ENCODE measurements at places on chromosomes 3 and 15.

GRCh38 chr3:197466586-197467399 lies 89.0 kb downstream of the BDH1 start:
- DNase-seq: no peak

- no peak for DNase-seq
Observed at GRCh38 chr3:134535186-134535970, 49.5 kb downstream of the CEP63 start.

GRCh38 chr3:14463330-14464140 lies 61.1 kb downstream of the SLC6A6 start:
- DNase-seq: no peak

GRCh38 chr3:67176396-67176795 lies 178.3 kb downstream of the KBTBD8 start:
- no peak for DNase-seq

DNA sequence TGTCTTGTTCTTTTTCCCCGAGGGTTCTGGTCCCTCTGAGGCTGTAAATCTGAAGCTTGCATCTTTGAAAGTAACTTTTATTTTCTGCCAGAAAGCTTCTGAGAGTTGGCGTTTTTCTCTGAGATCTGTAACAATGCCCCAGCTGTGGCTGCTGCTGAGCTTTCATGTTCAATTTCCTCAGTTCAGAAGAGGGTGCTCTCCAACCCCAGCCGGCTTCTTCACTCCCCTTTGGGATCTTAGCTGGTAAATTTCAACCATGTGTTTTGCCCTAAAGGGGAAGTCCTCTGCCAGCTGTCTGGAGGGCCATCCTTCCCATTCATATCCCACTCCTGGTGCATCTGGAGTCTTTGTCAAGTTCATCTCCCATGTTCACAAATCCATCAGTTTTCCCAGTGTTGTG lies 18.3 kb upstream of the CFAP100 start:
- DNase-seq: no peak

- no peak for DNase-seq
Observed at GRCh38 chr3:181713676-181714612, 2.2 kb downstream of the SOX2 start.

- peak; percentile 0 for DNase-seq
Observed at GRCh38 chr15:57747206-57747896, 40.8 kb downstream of the POLR2M start.

- no peak for DNase-seq
Observed at GRCh38 chr15:73319460-73320245, 49.1 kb downstream of the HCN4 start.

DNA sequence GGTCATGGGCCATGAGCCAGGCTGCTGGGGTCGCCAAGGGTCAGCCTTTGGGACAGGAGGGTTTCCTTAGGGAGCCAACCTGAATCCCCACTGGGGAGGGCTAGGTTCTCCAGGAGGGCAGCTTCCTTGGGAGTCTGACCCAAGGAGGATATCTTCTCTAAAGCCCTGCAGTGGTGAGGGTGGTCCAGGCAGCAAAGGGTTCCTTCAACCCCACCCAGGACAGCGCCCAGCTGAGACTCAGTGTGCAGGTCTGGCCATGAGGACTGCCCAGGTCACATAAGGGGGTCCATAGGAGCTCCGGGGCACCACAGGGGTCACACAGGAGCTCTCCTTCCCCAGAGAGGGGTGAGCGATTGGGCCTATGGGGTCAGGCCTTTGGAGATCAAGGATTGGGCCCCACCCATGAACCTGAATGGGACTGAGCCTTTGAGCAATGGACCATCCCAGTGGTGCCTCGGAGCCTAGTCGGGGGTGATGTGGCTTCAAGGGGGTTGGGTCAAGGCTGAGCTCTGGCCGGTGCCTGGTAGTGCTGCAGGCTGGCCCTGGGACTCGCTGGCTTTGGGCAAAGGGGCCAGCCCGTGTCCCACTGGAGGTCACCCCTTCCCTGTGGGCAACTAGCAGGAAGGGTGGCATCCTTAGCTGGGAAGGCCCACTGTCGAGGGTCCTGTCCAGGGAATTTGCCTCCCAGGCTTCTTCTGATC lies 216.5 kb downstream of the SNRPN start:
- DNase-seq: no peak

DNA sequence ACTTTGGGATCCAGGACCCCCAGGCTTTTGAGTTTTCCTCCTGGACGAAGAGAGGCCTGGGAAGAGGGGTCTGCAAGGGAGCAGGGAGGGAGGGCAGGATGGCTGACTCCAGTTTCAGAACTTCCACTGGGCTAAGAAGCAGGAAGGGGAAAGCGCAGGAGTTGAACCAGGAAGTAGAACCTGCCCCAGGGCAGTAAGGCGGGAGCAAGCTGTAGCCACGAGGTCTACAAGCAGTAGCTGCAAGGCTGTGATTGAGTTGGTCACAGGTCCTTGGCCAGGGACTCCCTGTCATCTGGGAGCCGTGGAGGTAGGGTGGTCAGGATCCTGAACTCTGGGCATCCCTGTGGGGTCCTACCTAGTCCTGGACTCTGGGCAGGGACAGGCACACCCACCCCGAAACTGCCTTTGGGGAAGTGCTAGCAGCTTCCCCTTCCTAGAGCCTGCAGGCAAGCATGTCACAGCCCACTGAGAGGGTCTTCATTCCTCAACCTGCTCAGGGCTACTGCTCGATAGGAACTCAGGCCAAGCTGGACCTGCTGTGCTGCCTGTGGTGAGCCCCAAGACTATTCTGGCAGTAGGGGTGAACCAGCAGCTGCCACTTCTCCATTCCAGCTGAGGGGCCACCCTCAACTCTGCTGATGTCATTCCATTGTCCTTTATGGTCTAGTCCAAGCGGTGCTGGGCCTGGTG lies 5.8 kb upstream of the GNAI2 start:
- DNase-seq: no peak

- no peak for DNase-seq
Observed at GRCh38 chr3:112610121-112610520, 30.8 kb downstream of the CCDC80 start.

DNA sequence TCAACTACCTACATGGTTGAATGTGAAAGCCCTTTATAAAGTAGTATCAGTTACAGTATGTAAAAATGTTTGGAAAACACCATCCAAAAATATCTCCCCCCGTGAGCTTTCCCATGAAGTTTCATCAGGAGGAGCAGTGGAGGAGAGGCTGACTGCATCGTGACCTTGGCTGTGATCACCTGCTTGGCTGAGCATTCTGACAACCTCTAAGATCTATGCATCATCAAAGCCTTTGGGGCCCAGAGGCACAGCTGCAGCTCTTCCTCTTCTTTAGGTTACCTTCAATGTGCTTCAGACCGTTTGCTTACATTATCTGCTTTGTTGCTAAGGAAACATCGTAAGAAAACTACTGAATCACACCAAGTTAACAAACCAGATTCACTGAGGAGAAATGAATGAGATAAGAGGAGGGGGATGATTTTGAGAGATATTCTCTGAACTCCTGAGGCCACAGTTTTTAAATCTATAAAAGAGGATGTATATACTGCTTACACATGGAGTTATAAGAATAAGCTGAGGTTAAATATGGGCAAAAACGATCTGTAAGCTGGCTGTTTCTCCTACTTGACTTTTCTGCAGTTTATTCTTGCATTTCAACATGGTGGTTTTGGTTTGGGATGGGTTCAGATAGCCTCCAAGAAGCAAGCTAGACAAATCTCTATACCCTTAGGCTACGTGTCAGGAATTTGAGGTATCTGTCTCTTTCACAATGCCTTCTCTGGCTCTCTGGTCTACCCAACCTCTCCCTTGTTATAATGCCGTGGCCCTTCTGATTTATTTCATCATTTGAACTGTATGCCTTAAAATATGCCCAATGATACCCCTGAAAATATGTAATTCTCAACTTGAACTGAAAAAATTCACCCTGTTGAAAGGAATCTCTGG lies 4.0 kb downstream of the GCSAM start:
- peak; percentile 82 for DNase-seq

DNA sequence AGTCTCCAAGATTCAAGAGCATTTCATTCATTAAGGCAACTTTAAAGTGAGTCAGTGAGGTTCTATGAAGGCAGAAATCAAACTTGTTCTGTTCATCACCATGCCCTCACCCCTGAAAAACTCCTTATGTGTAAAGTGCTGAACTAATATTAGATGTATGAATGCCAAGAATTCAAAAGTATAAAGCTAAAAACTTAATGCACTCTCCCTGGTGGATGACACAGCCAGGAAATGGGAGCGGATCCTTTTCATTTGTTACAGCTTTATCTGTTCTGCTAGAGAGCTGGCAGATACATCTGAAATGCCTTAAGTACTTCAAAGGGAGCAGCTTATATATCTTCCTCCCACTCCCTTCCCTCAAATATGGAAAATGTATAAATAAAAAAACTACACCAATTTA lies 8.2 kb downstream of the TXNRD3 start:
- no peak for DNase-seq

GRCh38 chr15:92907229-92907628 lies 7.1 kb downstream of the CHD2 start:
- no peak for DNase-seq

- DNase-seq: no peak
Observed at GRCh38 chr3:11260460-11260859, 11.7 kb upstream of the ATG7 start.

DNA sequence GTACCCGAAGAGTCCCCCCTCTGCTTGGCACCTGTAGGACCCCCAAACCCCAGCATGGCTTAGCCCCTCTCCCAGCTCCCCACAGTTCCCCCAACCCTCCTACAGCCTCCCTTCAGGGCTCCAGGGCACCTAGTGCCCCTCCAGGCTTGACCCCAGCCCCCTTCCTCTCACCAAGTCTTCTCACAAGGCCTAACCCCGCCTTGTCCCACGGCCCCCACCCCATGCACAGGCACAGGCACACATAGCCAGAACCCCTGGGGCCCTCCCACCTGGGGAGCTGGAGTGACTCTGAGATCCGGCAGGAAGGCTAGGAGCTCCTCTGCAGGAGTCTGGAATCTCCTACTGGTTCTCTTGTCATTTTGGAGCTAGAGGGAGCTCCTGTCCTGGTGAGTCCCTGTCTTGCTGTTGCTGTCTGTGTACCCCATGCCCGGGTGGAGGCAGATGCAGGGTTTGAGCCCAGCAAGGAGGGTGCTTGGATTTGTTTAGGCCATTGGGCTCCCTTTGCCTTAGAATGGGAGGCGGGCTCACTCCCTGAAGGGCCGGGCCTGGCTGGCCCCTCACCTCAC lies 39.6 kb downstream of the KLF13 start:
- DNase-seq: no peak

GRCh38 chr3:120114376-120114775 lies 20.1 kb upstream of the GSK3B start:
- DNase-seq: no peak

DNA sequence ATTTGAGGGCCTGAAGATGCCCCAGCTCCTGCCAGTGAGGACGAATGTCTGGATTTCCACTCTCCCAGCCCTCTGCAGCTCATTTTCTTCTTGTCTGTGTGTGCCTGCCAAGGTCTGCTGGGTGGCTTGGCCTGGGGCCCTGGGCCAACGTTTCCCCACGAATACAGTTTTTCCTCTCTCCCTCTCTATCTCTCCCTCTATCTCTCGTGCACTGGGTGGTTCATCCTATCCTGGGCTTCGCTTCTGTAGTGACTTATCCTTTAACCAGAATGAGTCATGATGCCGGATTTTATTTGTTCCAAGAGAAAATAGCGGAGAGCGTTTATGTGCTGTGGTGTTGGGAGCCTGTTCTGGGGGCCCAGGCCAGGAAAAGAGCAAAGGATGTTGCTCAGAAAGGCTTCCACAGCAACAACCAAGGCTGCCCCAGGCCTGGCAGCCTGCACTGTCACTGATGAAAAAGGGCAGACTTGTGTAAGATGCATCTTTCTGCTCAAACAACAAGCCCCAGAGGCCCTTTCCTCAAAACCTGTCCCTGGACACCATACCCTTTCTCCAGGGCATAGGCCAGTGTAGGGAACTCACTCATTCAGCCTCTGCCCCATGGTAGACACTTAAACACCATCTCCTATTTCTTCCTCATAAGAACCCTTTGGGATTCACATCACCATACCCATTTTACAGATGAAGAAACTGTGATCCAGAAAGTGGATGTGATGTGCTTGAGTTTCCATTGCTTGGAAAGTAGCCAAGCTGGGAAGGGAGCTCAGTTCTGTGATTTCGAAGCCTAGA lies 47.3 kb downstream of the ITGA11 start:
- DNase-seq: no peak

DNA sequence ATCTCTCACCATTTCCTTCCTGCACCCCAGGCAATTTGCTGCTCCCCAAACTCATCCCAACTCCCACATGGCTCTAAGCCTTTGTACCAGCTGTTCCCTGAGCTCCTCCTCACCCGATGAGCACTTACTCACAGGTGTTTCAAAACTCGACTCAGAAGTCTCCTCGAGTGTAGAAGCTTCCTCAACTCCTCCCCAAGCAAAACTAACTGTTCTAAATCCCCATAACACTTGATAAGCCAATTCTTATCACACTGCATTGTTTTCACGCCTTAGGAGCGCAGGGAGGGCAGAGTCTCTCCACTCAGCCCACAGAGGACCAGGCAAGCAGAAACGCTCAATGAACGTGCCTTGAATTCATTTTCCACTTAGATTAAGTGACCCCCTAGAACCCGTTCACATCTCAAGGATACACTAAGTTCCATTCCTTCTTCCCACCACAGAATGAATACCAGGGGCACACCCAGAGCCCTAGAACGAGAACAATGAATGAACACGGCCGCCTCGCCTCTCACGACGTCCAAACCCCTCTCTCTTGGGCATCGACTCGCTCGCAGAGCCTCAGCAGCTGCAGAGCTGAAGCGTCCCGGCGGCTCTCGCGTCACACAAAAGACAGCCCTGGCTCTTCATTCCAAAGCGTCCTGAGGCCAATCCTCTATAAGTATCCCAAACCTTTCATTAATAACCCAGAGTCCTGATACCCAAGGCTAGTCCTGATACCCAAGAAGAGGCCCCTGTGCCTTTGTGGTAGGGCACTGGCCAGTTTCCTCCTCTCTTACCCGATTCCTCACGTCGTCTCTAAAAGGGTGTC lies 1.1 kb downstream of the RAF1 start:
- peak; percentile 13 for DNase-seq

- DNase-seq: no peak
Observed at GRCh38 chr3:110126065-110126464, 788.7 kb upstream of the DPPA4 start.

DNA sequence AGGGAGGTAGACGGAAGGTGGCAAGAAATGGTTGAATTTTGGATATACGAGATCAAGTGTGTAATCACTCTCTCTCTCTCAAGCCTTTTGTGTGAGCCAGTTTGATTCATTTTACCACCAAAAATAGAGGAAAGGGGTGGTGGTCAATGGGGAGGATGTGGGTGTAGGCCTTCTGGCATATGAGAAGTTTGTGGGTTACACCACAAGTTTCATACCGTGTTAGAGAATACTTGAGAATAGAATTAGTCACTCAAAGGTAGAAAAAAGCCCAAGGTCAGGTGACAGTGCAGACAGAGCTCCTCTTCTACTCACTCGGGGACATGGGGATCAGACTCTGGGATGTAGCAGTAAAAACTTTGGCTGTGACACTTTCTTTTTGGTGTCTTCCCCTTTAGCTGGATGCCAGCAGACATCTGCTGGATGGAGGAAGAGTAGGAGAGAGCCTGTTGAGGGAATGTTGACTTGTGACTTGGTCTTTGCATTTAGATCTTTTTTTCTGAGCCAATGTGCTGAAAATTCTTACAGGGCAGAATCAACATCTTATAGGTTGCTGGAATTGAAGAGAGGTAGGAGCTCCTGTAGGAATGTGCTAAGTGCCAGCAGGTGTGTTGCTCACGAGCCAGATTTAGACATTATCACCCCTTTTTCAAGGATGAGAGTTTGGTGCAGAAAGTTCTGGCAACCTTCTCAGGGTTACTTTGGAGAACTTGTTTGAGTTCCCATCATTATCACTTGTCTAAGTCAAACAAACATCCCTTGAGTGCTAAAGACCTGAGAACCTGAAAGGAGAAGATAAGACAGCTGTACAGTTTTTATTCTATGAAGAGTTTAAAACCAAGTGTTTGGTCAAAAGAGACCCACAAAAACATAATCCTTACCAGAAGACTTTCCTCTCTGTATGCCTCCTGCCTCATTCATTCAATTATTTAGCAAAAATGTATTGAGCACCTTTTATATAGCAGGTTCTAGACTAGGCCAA lies 43.9 kb upstream of the RYK start:
- peak; percentile 79 for DNase-seq
